ENCODE measurements at places on chromosomes 7 and 10. TPM values are rescaled to one million over a fixed set of nuclear protein-coding genes. Genes with fewer than 3 reads are reported as not detected.

Gene PTPRZ1
- total RNA-seq = 0.38 TPM

Gene TMEM236
- 0.08 TPM for total RNA-seq

DNA sequence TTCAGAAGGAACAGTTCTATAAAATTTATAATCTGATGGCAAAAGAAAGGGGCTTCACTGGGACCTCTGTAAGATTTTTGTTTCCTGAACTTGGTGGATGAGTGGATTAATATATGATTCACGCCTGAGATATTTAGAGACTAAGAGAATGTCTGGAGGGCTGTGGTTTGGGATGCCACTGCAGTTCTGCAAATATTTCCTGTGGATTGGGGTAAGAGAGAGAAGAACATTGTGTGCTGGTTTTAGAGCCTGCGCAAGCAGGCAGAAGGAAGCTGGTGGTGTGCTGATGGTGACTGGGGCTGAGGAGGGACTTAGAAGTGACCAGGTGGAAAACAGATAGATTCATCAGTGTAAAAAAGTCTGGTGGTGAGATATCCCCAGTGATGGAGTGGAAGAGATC, 87.0 kb downstream of the SUGCT start:
- DNase-seq = peak; percentile 85

DNA sequence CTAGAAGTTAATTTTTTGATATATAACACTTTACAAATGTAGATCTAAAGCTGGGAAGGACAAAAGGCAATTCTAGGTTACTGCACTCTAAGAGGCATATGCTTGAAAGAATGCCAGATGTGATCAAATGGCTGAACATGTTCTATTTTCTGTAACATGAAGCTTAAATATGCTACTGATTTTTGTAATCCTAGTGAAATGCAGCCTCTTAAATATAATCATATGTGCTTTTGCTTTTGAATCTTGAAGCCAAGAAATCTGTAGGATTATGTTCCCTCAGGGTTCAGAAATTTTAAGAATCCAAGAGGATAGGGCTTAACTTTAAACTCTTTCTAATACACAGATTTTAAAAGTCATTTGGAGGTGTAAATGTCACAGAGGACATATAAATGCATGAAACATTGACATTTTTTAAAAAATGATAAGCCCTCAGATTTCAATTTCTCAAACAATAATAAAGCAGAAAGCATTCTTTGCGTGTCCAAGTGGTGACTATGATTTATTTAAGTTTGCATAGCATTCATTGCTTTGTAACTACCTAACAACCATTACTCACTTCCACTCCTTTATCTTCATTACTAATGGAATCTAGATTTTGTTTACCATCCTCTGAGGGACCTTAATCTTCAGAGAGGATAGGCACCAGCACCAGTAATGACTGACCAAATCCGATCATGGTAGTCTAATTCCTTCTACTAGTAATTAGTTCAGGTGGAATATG, 170.4 kb downstream of the MAGI2 start:
- DNase-seq = no peak

DNA sequence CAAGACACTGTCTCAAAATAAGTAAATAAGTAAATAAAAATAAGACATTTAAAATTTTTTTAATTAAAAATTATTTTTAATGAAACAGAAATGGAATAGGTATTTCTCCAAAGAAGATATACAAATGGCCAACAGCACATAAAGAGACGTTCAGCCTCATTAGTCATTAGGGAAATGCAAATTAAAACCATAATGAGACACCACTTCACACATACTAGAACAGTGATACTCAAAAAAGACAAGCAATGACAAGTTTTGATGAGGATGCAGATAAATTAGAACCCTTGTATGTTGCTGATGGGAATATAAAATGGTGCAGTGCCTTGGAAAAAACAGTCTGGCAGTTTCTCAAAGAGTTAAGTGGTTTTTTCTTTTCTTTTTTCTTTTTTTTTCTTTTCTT, 26.5 kb upstream of the C10orf67 start:
- DNase-seq = no peak

- DNase-seq = no peak
Observed at GRCh38 chr10:113610631-113611601, 52.9 kb downstream of the NRAP start.

Gene GPR85
- total RNA-seq = 0.10 TPM

GRCh38 chr10:6346631-6347030, 143.9 kb downstream of the PFKFB3 start:
- peak; percentile 19 for DNase-seq

- DNase-seq = no peak
Observed at GRCh38 chr10:71659111-71659634, 60.4 kb downstream of the C10orf105 start.

Gene GFRA1
- 41.8 TPM for total RNA-seq

- no peak for DNase-seq
Observed at GRCh38 chr7:101690061-101690460, 61.0 kb upstream of the MYL10 start.

Gene SEMA3E
- 1.6 TPM for total RNA-seq

GRCh38 chr10:3260066-3260834, 87.7 kb upstream of the PITRM1 start:
- DNase-seq = no peak

All from osteocyte (in vitro differentiated cells).